ENCODE measurements at places on chromosomes 13 and 19.

DNA sequence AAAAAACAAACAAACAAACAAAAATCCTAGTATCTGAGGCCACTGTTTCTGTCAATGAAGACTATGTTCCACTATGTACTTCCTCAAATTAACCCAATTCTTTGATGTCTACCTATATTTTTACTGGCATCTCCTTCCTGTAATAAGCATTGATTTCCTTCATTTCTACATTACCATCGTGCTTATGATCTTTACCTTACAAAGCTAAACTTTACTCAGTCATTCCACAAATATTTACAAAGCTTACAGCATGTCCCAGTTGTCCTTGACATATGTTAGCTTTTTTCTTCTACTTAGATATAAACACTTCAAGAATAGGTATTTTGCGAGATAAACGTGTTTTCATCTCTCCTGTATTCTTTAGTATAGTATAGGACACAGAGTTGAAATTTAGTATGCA lies 1090.9 kb downstream of the PCDH9 start:
- DNase-seq, result no peak

DNA sequence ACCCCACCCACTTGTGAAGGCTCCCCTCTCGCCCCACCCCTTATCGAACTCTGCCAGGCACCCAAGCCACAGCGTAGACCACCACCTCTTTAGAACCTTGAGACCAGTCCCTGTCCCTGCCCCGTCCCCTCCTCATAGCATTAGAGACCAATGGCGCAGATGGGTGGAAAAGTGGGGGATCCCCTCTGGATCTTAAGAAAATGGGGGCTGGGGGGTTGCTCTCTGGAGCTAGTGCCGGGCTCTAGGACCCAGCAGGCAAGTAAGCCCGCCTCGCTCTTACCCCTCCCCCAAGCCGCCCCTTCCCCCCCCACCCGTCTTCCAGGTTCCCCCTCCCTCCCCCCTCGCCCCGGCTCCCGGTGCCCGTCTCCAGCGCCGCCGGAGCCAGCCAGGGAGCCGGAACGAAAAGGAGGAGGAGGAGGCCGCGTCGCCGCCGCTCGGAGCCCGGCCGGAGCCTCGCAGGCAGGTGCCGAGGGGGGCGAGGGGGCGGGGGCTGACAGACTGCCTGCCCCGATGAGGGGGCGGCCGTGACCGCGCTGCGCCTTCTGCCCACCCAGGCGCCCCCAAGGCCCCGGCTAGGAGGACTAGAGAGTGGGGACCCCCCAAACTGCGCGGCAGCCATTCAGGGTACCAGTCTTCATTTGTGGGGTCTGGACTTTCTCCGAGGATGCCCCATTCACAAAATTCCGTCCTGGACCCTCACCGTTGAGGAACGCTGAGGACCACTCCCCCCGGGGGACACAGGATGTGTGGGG lies at the start of gene SPRED3:
Gene SPRED3, plus strand, starts transcription at position 349 of the 752 bp plus-strand sequence. CDS start 1,606 bp downstream, outside the sequence.
- no peak for DNase-seq

DNA sequence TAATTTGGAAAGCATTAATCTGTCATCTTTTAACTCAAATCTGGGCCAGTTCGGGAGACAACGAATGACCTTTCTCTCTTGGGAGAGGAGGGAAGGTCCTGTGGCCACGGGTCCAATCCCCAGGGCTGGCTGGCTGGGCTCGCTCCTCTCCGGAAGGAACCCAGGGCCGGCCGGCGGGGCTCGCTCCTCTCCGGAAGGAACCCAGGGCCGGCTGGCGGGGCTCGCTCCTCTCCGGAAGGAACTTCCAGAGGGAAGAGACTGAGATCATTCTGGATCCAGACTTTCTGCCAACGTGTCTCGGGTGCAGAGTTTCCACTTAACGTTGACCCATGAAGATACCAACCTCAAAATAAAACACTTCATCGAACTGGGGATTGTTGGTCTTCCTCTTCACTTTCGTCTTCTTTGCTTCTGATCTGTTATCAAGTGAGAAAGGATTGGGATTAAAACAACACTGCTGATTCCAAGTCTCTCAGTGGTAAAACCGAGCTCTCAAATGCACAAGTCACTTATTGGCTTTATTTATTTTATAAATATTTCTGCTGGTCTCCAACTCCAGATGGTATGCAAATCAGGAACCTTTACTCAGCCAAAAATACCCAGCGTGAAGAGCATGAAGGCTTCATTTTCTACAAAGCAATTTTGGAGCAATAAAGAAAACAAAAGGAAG lies 53.3 kb upstream of the C13orf46 start:
- DNase-seq, result no peak

DNA sequence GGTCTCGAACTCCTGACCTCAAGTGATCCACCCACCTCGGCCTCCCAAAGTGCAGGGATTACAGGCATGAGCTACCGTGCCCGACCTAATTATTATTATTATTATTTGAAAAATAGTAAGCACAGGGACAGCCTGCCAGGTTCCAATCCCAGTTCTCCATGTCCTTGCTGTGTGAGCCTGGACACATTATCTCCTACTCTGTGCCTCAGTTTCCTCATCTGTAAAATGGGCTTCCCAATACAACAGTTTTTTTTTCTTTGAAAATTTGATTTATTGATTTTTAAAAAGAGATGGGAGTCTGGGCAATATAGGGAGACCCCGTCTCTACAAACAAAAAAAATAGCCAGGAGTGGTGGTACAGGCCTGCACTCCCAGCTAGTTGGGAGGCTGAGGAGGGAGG lies 3.3 kb downstream of the ZGLP1 start:
- no peak for DNase-seq

DNA sequence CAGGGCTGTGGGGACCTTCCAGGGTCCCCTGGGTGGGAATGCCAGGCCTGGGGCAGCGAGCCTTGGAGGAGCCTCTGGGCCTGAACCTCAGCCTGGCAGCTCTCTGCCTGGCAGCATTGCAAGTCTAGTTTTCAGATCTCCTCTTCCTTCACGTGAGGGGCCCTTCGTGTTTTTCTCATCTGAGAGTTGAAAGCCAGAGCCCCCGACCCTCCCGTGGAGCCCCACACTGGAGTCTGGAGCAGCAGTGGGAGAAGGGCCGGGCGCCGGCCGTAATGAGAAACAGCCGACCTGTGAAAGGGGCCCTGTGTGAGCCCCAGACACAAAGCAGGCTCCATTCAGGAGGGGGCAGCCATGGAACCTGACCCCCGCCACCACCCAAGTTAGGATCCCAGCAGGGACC lies 19.3 kb downstream of the TMED1 start:
- no peak for DNase-seq

DNA sequence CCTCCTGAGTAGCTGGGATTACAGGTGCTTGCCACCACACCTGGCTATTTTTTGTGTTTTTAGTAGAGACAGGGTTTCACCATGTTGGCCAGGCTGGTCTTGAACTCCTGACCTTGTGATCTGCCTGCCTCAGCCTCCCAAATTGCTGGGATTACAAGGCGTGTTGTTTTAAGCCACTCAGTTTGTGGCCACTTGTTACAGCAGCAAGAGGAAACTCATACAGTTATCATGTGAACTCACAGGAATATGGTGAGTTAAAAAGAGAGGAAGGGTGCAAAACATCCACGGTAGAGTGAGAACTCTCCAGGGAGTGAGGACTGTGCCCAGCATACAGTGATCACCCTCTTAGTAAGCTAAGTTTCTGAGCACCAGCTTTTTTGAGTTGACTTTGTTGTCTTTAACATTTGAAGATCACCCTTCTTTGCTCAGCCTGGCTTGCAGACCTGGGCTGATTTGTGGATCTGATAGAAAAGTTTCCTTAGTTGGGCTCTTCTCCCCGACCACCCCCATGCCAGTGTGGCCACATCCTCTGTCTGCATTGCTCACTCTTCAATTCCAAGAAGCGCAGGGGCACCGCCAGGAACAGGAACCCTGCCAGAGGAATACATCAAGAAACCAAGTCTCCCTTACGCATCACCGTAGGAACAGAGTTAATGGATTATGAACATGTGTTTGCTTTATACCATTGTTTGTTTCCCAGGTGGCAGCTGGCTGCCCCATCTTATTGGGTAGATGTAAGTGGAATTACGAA lies 16.0 kb downstream of the ALOX5AP start:
- DNase-seq, result no peak

- DNase-seq, result no peak
These were observed 25.1 kb downstream of the TMPRSS9 start for GRCh38 chr19:2385053-2385721.

DNA sequence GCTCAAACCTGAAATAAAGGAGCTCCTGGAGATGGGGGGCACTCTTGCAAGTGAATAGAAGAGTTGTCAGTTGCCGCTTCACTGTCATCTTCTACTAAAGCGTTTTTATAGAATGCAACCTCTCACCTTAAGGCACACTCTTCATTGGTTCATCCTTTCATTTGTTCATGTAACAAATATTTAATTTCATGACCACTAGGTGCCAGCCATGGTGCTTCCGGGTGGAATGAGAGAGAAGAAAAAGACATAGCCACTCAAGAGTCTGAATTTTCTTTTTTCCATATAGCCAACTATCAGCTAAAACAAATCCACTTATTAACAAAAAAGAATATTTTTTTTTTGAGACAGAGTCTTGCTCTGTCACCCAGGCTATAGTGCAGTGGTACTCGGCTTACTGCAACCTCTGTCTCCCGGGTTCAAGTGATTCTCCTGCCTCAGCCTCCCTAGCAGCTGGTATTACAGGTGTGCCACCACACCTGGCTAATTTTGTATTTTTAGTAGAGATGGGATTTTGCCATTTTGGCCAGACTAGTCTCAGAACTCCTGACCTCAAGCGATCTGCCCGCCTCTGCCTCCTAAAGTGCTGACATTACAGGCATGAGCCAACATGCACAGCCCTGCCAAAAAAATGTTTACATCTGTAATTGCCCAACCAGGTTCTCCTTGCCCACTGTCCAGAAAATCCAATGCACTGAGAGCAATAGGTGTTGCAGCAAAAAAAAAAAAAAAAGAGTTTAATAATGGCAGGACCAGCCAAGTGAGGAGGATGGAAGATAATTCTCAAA lies 22.1 kb upstream of the SACS start:
- DNase-seq, result no peak

DNA sequence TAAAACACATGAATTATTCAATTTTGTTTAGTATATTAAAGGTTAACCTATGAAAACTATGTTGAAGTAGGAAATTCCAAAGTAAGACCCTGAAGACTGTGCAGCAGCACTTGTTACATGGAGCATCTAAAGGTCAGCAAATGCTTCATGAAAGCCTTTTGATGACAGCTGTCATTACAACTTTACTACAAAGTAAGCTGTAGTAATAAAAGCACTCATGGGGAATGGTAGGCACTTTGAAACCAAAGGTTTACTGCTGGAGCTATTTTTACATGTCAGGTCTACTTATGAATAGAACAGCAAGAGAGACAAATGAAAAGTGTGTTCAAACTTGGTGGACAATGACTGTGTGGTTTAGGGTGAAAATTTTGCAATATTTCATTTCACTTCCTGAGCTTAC lies 672.5 kb upstream of the PCDH20 start:
- DNase-seq, result no peak
